ENCODE measurements at places on chromosomes 2 and 18.

DNA sequence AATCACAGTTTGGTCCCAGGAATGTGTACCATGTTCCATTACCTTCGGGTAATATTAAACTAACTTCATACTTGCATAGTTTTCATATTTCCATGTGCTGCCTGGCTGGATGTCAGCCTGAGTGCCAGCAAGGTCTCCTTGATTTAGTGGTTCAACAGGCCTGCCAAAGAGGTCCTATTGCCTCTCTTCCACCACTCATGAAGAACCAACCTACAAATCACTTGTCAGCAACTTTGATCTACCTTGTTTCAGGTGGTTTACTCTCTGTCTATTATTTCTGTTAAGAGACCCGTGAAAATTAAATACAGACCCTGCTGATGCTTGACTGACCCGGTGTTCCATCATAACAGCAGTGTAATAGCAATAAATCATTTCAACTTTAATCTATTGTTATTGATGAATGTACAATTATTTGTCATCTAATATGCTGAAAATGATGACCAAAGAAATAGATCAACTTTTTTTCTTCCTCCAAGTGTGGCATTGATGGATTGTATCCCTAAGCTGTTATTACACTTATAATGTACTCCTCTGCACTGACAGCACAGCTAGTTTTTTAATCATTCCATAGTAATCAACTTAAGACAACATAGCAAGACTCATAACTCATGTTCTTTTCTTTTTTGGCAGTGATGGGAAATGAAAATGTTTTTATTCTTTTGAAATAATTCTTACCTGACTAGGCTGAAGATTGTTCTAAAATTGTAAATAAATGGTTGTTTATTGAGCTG is 1220.2 kb upstream of the ACVR2A start:
- DNase-seq: no peak

GRCh38 chr2:62145478-62146100 is 50.3 kb upstream of the B3GNT2 start:
- no peak for DNase-seq

- DNase-seq: no peak
Observed at GRCh38 chr18:24611075-24611474, 150.6 kb downstream of the HRH4 start.

- DNase-seq: no peak
Observed at GRCh38 chr2:166104773-166105172, 23.0 kb downstream of the SCN1A start.

- no peak for DNase-seq
Observed at GRCh38 chr18:61606759-61607158, 273.5 kb downstream of the CDH20 start.

DNA sequence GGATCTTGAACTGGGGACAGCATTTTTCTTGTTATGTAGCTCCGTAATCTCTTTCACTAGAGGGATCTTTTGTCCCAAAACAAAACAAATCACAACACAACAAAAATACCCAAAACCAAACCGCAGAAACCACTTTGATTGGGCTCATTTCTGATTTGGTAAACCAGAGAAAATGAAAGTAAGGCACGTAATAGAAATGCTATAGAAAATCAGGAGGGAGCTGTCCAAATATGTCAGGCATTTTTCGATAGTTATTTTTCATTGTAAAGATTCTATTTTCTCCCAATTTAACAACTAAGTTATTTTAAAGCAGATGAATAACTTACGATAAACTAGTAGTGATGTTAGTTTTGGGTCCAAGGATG is 406.5 kb downstream of the XIRP2 start:
- DNase-seq: no peak

DNA sequence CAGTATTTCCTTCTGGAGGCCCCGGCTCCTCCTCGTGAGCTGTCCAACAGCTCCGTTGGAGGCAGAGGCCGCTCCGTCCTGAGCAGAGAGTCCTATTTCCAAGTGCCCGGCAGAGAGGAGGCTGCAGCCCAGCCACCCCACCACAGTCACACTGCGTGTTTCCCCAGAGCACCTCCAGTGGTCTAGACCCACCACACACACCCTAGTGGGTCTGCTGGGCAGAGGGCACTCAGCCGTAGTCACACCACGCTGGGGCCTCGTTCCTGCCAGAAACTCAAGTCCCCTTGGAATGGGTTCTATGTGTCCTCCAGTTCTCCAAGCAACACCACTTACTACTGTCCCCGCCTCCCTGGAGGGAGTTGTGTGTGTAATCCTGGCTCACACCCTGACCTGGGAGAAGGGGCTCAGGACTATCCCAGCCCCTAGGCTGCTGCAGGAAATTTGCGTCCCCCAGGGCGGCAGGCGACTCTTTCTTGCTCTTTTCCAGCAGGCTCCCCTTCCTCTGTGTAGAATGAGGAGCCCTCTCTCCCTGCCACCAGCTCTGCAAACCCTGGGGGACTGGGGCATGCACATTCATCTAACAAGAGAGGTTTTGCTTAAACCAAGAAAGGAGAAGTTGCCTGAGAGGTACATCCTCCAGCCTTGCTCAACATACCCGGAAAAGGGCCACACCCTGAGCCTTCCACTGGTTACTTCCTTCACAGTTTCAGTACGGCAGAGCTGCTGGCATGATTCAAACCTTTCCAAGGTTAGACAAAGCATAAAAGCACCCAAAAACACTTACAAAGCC is 114.1 kb downstream of the NDUFA10 start:
- no peak for DNase-seq

DNA sequence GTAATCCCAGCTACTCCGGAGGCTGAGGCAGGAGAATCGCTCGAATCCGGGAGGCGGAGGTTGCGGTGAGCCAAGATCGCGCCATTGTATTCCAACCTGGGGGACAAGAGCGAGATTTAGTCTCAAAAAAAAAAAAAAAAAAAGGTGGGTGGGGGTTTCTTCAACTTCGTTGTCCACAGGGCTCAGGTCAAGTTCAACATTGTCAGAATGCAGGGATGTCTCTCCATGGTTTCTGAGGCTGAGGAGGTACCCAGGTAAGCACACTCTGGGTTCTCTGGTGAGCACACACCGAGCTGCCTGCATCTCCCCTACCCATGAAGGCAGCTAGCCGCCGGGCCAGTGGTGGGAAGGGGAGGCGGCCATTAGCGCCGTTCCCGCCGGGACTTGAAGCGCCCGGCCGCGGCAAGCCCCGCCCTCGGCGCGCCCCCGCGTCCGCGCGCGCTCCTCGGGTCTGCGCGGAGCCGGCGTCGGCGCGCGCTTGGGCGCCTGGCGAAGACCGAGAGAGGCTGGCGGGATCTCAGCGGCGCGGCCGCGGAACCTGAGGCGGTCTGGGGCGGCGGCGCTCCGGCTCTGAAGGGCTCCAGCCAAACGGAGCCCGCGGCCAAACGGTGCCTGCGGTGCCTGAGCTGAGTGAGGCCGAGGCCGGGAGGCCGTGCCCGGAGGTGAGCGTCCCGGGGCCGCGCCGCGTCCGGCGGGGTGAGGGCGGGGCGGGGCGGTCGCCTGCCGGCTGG is at the start of gene UBXN2A:
Gene UBXN2A (plus strand): TSS at position 477 of the 731 bp plus-strand sequence. CDS start 17,852 bp downstream, outside the sequence.
- peak; percentile 74 for DNase-seq

DNA sequence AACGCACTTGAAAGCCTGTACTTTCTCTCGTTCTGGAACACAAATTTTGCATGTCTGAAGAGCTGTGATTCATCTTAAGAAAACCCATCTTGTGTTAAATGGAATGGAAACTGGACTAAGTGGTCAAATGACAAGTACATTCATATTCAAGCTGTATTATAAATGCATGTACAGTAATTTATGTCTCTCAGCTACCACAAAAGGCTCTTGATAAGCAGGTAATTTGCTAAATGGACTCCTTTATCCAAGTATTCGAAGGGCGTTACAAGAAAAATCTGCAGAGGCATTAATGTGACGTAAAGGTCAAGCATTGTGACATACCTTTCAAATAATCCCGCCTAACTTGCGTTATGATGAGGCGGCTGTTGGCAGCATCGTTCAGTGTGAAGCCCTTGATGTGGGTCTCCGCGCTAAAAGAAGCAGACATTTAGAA is 66.6 kb downstream of the ABCG8 start:
- DNase-seq: no peak

- no peak for DNase-seq
Observed at GRCh38 chr2:56109994-56110393, 73.8 kb upstream of the CCDC85A start.

GRCh38 chr18:10095356-10095755 is 181.5 kb downstream of the VAPA start:
- no peak for DNase-seq

GRCh38 chr2:176999301-176999700 is 213.3 kb upstream of the HNRNPA3 start:
- no peak for DNase-seq

- peak; percentile 98 for DNase-seq
Observed at GRCh38 chr2:134918526-134919340, at the start of gene CCNT2. TSS of gene CCNT2 (plus strand) at chr2:134918822. CDS start at chr2:134918855, 33 bp downstream.

DNA sequence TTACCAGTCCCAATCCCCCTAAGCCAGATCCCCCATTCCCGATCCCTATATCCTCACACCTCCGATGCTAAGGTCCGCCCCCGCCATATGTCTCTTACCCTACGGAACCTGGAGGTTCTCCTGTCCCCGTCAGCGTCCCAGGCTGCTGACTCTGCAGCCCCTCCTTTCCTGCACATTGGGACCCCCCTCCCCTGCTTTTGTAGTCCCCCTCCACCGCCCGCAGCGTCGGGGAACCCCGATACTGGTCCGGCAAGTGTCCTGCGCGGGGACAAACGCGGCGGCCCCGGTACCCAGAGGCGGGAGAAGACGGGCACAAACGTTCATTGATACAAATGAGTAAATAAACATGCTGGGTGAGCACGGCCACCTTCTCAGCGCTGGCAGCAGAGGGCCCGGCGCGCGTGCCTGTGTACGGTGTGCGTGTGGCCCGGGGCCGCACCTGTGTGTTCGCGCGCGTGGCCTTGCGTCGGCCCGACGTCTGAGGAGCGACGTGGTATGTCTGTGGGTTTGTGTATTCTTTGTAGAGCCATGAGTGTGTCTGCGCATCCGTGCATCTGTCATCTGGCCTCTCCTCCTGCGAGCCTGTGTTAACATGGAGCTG is 2.0 kb upstream of the CYP26B1 start:
- no peak for DNase-seq

- DNase-seq: no peak
Observed at GRCh38 chr2:242063436-242063835, 193.9 kb downstream of the RTP5 start.

- DNase-seq: no peak
Observed at GRCh38 chr2:64763126-64763525, 109.4 kb upstream of the SERTAD2 start.

- no peak for DNase-seq
Observed at GRCh38 chr2:102117472-102117858, 25.1 kb upstream of the IL1R1 start.

GRCh38 chr2:132656266-132656975 is 13.6 kb downstream of the LYPD1 start:
- DNase-seq: no peak

DNA sequence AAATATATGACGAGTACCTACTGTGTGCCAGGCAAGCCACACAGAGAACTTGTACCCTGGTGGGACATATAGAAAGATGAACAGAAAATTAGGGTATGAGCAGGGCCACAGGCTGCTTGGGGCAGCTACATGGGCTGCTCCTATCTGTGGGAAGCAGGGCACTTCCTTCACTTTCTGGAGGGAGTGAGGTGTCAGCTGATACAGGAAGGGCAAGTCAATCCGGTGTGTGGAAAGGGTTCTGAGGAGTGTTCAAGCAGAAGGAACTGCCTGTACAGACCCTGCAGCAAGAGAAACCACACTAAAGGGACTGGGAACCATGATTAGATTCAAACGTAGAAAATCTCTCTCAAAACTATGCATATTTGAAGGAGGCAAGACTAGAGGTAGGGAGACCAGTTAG is 58.6 kb upstream of the BCL11A start:
- DNase-seq: no peak

- DNase-seq: no peak
Observed at GRCh38 chr2:230762317-230762896, 49.8 kb downstream of the CAB39 start.

DNA sequence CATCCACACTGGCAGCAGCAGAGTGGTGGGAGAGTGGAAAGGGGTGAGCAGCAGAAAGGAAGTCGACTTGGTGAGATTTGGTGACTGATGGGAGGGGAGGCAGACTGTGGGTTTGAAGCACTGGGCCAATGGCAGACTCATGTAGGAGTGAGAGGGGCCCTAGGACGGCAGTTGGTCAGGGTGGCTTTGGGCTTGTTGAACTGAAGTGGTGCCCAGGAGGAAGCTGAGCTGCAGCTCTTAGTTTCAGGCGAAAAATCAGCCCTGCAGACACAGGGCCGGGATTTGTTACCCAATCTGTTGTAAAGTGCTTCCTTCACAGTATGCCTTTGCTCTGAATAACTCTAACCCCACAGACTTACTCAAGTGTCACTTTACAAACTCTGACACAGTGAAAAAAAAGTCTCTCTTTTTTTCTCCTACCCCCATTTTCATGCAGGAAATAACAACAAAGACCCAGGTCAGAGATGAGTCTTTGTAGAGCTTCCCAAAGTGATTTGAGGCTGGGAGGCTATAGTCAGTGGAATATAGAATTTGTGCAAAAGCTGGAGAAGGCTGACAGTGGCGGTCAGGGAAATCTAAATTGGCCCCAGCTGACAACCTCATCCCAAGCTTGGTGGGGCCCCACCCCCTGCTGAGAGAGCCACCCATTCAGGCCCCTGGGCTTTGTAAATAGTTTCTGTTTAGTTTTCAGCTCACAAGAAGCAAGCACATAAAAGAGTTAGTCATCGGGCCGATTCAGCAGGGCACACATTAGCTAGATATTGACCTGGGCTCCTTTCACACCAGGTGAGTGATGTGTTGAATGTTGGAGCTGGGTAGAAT is 226.9 kb downstream of the VAPA start:
- no peak for DNase-seq

DNA sequence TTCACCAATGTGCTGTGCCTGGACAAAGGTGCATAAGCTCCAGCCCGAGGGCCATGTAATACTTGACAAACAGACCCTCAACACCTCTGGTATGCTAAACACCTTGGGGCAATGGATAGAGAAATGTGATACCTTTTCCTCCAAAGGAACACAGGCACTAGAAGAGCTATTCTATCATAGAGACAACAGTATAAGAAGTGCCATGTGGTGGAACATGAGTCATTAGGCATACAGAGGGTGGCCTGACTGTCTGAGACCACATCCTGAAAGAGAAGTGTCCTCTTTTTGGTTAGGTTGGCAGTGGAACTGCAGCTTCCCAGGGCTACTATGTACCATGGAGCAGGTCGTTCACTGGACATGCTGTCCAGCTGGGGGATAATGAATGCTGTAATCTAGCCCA is 153.9 kb downstream of the INSIG2 start:
- DNase-seq: no peak

GRCh38 chr2:86765310-86765695 is 25.4 kb downstream of the CD8A start:
- no peak for DNase-seq

DNA sequence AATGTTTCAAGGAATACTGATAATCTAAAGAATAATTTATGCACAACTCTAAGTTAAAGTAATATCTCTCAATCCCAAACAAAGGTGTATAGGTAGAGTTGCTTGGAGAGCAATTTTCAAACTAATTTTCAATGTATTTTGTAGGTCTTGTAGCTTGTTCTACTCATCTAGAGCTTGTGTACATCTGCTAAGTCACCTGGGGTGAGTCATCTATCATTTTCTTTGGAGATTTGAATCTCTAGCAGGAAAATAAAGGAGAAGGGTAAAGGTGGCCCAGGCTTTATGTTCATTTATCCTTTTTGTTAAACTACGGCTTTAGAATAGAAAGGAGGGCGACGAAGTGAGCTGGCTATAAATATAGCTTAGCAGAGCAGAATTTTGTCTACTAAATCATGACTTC is 76.8 kb upstream of the THUMPD2 start:
- DNase-seq: no peak

- DNase-seq: no peak
Observed at GRCh38 chr2:241876528-241877196, 7.1 kb downstream of the RTP5 start.
